Coronary artery (tissue), 2 donors: ENCODE measurements at places on chromosomes 7 and 10.

GRCh38 chr7:37249240-37249639, 199.4 kb downstream of the ELMO1 start:
- DNase-seq: no peak

GRCh38 chr7:80312139-80312661, 177.6 kb downstream of the GNAI1 start:
- DNase-seq: no peak

GRCh38 chr10:97134110-97134509, 51.6 kb downstream of the SLIT1 start:
- no peak for DNase-seq

DNA sequence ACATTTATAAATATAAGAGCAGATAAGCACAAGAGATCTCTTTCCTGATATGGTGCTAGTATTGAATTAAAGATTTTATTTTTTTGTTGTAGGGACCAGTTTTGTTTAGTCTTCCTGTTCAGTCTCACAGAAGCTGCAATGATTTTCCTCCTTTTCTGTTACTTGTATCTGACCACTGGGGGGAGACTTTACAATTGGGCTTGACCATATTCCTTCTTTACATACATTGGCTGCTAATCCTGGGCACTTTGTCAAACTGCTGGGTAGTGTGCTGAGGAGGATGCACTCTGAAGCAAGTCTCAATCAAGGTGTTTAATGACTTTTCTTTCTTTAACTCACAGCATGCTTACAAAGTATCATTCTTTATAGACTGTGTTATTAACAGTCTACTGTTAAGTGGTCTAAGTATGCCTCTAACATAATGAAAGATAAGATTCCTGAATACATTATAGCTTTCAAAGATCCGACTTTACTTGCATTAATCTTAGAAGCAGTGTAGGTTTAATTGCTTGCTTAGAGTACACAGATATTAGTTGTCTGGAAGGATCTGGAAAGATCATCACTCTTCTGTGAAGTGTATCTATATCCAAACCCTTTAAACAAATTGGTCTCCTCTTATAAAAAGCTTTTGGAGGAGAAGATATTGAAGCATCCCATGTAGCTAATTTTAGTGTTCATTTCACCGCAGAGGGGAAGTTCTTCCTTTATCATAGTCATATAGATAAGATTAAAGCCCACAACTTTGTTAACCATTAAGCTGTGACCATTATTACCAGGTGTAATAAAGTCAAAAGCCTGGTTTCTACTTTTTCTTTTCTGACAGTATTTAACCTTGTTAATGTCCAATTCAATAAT, 3.1 kb downstream of the PALS2 start:
- DNase-seq: no peak

DNA sequence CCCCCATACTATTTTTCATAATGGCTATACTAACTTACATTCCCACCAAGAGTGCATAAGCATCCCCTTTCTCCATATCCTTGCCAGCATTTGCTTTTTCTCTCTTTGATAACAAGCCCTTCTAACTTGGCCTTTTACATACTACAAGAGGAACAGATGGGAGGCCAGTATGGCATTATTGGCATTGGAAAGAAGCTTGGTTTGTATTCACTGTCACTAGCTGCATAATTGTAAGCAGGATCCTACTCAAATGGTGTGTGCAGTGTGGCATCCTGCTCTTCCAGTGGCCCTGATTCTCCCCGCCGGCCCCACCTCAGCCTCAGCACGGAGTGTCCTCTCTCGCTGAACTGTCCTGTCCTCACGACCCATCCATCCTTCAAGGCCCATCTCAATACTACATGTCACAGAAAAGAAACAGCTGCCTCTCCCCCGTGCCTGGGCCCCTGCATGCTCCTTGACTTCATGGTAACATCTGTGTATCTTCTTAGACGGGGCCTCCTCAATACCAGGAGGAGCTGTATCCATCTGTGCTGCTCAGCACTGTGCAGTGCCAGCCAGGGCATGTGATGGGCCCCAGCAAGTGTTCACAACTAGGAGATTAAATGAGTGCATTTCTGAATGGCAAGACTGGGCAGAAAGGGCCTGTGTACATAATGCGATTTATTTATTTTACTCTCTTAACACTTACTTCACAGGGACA, 205.2 kb downstream of the COBL start:
- DNase-seq: no peak

GRCh38 chr7:87926581-87927461, 7.2 kb upstream of the ADAM22 start:
- DNase-seq: no peak

DNA sequence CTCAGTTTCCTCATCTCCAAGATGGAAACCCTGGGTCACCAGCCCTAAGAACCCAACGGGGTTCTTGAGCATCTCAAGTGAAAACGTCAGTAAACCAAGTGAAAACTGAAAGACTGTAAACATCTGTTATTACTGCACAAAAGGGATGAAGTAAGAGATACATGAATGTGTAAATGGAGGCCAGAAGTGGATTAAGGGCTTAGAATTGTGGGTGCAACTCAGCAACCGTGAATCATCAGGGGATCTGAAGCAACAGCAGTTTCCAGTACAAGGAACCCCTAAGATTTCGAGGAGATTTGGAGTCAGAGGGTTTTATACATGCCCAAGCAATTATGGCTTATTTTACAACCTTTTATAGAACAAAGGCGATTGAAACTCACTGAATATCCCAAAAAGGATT, 95.7 kb upstream of the SVIL start:
- DNase-seq: no peak
